CD14-positive monocyte (primary cell): ENCODE measurements at places on chromosomes 1 and 21.

- no peak for DNase-seq
Observed at GRCh38 chr1:18928406-18928805, 26.1 kb upstream of the ALDH4A1 start.

DNA sequence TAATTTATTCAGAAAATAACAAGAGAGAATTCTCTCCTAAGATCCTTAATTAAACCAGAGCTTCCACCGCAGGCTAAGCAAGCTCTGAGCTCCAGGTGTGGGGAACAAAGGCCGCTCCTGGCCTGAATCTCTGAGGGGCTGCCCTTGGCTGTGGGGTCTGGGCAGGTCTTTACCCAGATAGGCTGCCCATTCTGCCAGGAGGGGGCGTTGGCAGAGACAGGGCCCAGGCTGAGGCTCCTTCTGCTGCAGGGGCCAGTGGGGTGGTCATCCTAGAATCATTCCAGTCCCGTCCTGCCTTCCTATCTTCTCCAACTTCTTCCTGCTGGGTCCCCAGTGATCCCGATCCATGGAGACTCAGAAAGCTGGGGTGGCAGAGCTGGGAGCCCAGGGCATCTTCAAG lies 82.9 kb upstream of the POU3F1 start:
- DNase-seq, result no peak

GRCh38 chr21:38958940-38959691 lies 153.4 kb downstream of the ETS2 start:
- DNase-seq, result peak; percentile 37

DNA sequence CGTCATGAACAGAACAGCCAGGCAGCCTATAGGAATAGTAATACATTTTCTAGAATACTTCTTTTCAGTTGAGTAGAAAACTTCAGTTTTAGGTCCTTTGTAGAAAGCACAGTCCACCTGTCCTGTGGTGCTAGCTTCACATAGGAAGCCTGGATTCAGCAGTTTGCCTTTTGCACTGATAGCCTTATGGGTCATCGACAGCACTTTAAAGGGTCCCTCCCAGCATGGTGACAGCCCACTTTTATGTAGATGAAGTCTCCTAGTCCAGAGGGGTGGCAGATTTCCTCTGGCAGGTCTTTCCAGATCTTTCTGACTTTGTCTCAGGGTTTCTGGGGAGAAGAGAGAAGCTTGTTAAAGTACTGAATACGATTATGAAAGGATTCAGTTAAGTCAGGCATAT lies 161.4 kb upstream of the TNR start:
- no peak for DNase-seq

DNA sequence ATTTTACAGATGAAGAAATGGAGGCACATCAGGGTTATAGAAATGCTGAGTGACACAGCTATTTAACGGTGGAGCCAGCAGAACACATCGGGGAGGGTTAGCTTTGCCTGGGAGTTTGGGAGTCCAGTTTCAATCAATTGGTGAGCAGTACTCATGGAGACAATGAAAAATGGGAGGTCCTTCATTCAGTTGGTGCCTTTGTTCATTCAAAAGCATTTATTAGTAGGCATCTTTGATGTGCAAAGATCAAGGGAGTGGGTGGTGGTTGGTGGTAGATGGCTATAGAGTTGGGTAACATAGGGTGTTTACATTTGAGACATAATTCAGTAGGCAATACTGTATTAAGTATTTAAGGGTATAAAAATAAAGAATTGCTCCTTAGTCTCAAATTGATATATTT lies 183.7 kb upstream of the LMO4 start:
- DNase-seq, result no peak

- DNase-seq, result no peak
Observed at GRCh38 chr1:156945881-156946661, 25.6 kb downstream of the LRRC71 start.

GRCh38 chr1:164733070-164733469 lies 174.1 kb downstream of the PBX1 start:
- DNase-seq, result no peak

DNA sequence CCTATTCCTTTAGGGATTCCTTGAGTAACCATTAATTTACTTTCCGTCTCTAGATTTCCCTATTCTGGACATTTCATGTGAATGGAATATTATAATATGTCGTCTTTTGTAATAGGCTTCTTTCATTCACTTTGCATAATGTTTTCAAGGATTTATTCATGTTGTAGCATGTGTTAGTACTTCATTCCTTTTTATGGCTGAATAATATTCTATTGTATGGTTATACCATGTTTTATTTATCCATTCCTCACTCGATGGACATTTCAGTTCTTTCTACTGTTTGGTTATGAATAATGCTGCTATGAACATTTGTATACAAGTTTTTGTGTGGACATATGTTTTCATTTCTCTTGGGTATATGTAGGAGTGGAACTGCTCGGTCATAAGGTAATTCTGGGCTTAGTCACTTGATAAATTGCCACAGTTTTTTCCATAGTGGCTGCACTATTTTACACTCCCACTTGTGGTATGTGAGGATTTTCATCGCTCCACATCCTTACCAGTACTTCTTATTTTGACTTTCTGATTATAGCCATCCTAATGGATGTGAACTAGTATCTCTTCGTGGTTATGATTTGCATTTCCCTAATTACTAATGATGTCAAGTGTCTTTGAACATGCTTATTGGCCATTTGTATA lies 17.7 kb downstream of the PPP2R5A start:
- no peak for DNase-seq
